ENCODE measurements at places on chromosomes 3 and 15.
A peak's percentile ranks its signal among the peaks of the same experiment; 100 is the strongest.

DNA sequence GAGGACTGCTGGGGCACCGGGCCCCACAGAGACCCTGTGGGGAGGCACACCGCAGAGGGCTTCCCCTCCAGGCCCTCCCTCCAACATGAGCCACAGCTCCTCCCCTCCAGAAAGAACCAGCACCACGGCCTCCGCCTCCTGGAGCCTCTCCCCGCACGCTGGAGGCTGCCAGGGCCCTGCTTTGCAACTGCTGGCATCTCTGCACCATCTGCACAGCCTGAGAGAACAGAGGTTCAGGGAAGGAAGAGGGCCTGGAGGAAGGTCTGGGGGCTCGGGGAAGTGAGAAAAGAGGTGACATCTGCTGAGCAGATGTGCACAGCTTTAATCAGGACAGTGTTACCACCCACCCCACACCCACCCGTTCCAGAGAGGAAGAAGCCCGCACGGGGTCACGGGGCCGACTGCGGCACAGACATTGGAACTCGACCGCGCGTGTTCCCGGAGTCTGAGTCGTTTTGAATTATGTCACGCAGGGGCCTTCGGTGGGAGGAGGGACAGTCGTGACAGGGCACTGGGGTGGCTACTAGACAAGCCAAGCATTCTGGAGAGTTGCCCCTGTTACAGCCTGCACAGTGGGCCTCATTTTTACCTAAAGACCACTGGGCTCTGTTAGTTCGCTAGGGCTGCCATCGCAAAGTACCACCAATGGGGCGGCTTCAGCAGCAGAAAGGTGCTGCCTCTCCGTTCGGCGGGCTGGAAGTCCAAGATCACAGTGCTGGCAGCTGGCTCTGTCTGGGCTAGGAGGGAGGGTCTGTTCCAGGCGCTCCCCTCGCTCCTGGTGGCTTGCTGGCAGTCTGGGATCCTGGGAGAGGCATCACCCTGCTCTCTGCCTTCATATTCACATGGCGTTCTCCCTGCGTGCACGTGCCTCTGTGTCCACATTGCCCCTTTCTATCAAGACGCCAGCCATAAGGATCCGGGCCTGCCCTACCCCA lies 194.8 kb downstream of the XXYLT1 start:
- DNase-seq = no peak

DNA sequence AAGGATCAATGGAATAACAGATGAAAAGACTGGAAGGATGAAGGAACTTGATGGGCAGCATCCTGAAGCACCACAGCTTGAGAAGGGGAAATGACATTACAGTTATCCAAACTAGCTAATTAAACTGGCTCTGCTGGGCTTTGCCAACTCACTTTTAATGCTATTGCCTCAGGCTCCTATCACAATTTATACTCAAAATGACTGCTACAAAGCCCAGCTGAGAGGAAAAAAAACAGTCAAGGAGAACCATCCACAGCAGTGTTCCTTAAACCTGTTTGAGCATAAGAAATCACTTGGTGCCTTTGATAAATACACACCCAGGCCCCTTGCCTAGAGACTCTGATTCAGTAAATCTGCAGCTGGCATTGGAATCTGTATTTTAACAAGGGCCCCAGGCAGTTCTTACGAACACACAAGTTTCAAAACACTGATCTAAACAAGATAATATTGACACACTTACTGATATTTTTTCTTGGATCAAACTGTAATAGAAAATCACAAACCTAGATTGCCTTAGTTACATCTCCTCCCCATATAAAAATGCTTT lies 85.8 kb downstream of the MB21D2 start:
- DNase-seq = no peak

- DNase-seq = peak; percentile 26
These were observed 107.5 kb downstream of the CHCHD6 start for GRCh38 chr3:126811530-126811929.

- DNase-seq = no peak
These were observed 182.8 kb downstream of the ROBO2 start for GRCh38 chr3:77222701-77223100.

- DNase-seq = no peak
These were observed 183.9 kb downstream of the ARRDC4 start for GRCh38 chr15:98144388-98144787.

GRCh38 chr3:133890037-133890436 lies 5.6 kb downstream of the RAB6B start:
- DNase-seq = no peak

GRCh38 chr3:193598202-193598601 lies 5.2 kb downstream of the OPA1 start:
- no peak for DNase-seq

- DNase-seq = no peak
These were observed 9.2 kb upstream of the TGM5 start for GRCh38 chr15:43275740-43276562.

- DNase-seq = peak; percentile 82
These were observed 79.2 kb downstream of the EFL1 start for GRCh38 chr15:82183121-82184031.
